ENCODE measurements at places on chromosomes 5 and 9.

DNA sequence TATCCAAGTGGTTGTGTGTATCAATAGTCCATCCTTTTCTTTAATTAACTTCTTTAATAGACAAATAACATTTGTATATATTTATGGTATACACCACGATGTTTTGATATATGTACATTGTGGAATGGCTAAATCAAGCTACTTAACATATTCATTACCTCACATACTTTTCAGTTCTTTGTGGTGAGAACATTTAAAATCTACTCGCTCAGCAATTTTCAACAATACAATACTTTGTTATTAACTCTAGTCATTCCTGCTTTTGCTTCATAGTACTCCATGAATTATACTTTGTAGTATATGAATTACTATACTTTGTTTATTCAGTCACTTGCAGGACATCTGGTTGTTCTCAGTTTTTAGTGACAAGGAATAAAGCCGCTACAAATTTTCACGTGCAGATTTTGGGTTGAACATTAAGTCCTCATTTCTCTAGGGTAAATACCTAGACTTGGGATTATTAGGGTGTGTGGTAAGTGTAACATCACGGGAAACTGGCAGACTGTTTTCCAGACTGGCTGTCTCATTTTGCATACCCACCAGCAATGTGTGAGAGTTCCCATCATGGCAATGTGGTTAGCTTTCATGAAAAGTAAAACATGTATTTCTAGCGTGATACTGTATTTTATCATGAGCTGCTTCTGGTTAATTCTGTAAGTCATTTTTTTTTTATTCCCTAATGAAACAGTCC lies 354.4 kb upstream of the WWC1 start:
- no peak for DNase-seq

DNA sequence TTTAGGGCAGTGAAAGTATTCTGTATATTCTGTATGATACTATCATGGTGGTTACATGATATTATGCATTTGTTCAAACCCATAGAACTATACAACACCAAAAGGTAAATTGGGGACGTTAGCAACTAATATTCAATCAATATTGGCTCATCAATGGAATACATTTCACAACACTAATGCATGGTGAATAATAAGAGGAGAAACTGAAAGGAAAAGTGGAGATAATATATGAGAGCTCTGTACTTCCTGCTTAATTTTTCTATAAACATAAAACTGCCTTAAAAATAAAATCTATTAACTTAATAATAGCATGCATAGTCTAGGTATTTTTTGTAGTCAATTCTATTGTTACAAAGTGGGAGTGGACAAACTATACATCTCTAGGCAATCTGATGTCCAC lies 66.3 kb downstream of the TRIM32 start:
- DNase-seq: no peak

DNA sequence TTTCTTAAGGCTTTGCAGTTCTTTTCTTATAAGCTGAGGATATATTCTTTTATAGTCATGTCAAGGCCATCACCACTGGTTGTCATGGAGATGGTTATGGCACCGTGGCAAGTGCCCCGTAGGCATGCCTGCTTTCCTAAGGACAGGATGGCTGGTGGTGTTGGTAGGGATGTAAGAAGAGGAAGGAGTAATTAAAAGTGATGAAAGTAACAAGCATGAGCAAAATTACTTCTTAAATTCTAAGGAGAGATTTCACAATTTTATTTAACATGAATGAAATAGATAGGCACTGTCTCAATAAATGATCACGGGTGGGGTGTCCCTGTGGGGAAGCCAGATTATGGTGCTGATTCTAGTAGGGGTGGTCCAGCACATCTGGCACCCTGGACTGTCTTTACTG lies 290.2 kb upstream of the KLF4 start:
- DNase-seq: no peak

GRCh38 chr5:16754601-16755000 lies 137.8 kb upstream of the RETREG1 start:
- DNase-seq: no peak

DNA sequence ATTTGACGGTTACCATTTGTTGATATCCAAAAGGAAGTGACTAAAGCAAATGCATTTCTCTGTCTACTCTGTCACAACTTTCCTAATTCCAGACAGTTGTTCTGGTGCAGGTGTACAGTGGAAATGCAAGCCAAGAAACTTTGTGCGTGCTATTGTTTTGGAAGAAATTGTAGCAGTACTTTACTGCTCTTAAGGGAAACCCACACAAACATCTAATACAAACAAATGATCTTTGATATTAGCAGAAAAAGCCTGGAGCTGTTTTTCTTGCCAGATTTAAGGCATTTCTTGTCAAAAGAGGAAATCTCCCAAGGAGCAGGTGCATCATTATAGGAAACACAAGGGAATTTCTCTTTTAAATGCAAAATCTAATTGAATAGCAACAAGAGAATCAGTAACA lies 2.0 kb downstream of the SNCAIP start:
- DNase-seq: no peak

DNA sequence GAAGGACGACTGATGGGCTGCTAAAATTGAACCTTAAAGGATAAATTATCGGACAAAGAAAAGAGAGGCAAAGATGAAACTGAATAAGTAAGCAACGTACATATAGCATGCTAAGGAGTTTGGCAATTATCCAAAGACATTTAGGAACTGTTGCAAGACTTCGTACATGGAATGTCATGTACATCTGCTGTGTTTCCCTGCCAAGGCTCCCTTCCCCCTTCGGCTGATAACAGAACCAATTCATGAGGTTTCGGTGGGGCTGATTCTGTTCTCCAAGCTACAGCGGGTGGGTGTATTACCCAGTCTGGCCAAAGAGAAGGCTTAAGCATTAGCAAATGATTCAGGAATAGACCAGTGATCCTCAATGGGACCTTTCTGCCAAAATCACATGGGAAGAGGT lies 190.9 kb upstream of the FREM1 start:
- DNase-seq: no peak

- peak; percentile 69 for DNase-seq
Measured at GRCh38 chr5:139458580-139459407, 3.7 kb downstream of the ECSCR start.

DNA sequence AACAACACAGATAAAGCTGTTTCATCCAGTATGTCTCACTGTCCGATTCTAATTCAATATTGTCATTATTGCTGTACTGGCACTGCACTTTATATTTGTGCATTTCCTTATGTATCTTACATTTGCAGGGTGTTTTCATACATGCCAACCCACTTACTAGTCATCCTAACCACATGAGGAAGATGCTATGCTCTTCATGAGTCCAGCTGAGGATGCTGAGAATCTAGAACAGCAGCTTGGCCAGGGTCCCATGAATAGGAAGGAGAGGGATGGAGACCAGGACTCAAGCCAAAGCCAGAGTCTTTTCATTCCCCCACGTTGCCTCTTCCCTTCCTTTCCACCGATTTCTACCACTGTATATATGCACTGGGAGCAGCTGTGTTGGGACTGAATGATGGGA lies 292.8 kb upstream of the KLF4 start:
- DNase-seq: peak; percentile 45

GRCh38 chr9:77965445-77966123 lies 66.0 kb downstream of the GNAQ start:
- no peak for DNase-seq

GRCh38 chr5:8213701-8214240 lies 344.8 kb downstream of the MTRR start:
- no peak for DNase-seq

DNA sequence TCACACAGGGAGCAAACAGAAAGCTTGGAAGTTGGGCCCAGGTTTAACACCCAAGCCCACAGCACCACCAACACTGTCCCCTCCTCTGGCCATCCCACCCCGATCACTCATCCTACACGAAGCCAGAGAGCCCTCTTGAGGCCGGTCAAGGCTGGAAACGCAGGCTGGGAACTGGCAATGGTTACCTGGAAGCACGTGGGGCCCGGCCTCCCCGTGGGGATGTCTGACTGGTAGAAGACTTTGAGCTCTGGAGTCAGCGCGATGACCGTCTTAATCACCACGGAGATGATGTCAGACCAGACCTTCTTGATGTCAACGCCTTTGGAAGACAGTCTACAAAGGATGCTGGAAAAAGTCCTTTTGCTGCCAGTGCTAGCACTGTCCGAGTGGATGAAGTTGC lies 104.1 kb downstream of the TTLL11 start:
- no peak for DNase-seq

DNA sequence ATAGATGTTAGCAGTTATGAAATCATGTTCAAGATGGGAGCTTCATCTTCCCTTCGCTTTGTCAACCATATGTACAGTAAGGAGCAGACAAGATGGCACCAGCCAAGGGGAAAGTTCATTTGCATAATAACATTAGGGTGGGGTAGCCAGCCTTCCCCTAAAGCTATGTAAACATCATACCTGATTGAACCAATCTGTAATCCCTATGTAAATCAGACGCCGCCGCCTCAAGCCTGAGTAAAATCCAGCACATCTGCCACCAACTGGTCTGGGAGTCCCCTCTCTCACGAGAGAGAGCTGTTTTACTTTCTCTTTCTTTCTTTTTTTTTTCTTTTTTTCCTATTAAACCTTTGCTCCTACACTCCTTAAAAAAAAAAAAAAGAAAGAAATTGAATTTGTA lies 30.8 kb upstream of the REEP2 start:
- no peak for DNase-seq

DNA sequence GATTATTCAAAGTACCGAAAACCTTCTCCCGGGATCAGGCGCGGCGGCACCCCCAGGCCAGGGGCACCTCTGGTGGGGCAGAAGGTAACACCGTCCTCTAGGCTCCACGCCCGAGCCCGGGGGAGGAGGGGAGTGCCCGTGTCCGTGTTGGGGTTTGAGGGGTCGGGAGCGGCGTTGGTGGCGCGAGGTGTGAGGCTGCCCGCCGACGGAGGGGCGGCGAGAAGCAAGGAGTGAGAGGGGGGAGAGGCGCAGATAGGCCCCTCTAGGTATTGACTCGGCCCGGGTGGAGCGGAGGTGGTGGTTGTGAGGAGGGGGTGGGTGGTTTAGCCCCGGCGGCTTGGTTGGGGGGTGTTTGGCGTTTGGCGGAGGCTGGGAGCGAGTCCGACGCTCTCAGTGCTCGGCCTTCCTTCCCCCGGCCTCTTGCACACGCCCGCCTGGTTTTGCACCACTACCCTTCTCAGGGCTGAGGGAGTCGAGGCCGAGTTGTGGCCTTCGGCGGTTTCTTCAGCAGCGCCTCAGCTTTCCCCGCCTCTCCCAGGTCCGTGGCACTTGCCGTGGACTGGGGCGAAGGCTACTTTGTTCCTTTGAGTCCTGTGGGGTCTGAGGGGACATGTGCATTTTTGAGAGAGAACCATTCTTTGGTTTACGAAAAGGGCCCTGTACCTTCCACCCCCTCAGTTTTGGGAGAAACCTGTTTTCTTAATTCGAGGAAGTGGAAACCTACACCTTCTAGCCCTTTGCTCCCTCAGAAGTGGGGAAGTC lies 450 bp downstream of the GPBP1 start:
- peak; percentile 69 for DNase-seq

DNA sequence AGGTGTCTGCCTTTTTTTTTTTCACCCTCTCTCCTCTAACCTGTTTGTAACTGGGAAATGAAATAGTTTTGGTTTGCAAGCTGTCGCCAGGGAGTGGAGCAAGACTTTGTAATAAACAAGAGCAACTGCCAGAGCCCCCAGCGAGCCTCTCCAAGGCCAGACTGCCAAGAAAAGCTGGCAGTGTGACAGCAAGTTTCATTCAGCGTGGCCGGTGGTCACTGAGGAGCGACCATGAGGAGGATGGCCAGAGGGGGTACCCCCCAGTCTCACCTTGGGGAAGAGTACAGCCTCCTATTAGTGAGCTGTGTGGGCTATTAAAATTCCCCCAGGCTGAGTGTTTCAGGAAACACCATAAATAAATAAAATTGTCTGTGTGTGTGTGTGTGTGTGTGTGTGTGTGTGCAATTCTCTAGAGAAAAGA lies 49.9 kb downstream of the ZFAND5 start:
- no peak for DNase-seq

DNA sequence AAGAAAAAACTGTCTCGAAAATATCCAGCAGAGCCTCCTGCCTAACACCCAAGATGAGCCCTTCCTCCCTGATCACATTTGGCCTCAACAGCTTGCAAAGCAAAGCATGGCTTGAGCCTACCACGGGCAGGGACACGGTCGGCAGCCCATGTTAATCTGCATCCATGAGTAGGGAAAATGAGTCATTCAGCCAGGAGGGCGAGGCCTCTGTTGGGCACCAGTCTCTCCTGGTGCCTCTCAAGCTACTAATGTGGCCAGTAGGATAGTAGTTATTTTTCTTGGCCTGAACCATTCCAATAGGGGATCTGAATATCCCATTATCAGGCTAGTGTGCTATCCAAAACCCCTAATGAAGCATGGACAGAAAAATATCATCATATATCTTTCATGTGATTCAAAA lies 43.0 kb upstream of the SHB start:
- DNase-seq: no peak

DNA sequence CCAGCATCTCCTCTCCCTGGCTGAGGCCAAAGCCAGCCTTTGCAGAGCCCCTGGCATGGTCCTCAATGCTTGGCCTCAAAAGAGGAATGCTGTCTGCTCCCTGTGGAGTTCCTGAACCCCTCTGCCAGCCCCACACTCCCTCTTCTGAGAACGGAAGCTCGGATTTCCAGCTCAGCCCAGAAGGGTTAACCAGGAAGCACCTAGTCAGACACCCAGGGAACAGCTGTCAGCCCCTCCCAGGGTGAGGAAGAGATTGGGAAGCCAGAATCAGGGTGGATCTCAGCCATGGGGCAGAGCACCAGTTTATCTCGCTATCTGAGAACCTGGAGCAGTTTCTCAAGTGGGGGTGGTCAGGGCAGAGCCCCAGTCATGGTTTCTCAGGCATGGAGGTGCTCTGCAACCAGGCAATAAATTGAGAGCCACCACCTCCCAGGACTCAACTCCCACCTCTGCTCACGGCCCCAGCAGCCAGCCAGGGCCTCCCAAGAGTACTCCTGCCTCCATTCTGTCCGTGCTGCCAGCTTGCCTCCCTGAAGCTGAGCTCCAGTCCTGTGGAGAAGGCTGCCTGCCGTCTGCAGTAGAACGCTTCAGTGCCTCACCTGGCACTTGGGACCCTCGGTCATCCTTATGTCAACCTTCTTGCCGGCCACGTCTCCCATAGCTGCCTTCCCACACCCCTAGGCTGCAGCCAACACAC lies 7.6 kb downstream of the FOXE1 start:
- DNase-seq: no peak

- no peak for DNase-seq
Measured at GRCh38 chr5:171447226-171447625, 27.8 kb downstream of the FGF18 start.

GRCh38 chr9:16608906-16609305 lies 261.6 kb downstream of the BNC2 start:
- no peak for DNase-seq
